CD4-positive, CD25-positive, alpha-beta regulatory T cell (primary cell): ENCODE measurements at places on chromosomes 12 and 14.

DNA sequence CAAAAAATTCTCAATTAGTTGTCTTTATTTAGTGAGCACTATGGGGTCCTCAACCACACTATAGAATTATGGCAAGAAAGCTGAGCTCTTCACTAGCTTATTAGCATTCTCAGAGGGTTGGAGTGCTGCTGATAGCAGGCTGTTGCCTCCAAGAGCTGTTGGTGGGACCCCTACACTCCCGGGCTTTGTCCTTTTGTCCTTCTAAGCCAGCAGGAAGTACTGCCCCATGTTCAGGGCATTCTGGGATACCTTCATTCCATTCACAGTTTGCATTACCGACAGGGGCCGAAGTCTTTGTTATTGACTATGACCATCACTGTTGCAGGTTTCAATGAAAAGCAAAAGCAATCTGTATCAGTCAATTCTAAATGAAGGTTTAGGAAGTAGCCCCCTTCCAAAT lies 89.5 kb upstream of the OTX2 start:
- DNase-seq, result no peak

- DNase-seq, result no peak
These were observed 742.8 kb downstream of the DIO2 start for GRCh38 chr14:79468486-79468885.

DNA sequence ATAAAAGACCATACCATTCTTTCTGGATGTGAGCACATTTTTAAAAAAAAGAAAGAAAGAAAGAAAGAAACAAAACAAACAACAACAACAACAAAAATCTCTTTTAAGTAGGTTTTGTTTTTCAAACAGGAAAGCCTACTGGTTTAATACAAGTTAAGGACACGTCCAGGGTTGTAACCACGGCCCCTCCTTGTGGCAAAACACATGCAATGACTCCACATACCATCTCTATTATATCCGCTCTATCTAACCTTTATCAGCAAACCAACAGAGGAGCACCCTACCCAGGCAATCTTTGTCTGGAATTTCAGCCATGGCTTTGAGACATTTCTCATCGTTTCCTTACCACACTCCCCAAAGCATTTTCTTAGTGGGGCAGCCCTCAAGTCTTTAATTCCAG lies 360.5 kb upstream of the TMPO start:
- DNase-seq, result no peak

DNA sequence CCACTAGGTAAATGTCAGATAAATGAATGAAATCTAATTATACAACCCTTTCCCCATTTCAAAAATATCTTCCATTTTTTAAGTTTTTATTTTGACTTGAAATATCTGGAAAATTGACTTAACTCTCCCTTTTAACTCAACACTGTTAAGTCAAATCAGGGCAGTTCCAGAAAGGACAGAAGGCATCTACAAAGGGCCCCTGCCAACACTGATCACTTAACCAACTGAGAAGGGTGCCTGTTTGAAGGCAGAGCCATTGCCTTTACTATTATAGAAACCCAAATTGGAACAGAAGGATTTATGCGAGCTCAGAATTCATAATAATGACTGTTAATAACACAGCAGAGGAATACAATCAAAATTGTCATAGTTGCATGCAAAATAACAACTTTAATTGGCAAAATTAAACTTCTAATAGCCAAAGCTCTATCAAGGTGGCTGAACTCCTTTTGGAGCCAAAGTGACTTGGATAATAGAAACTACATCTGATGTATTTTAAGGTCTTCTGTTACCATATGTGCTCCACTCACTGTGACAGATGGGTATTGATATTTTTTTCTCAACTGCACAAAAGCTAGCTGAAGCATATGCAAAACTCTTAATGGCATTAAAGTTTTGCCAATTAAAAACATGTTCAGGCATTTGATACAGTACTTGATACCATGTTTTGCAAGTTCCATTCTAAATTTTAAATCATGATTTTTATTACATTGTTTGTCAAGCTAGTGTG lies 383.8 kb downstream of the NOVA1 start:
- no peak for DNase-seq

- DNase-seq, result no peak
These were observed 44.1 kb downstream of the WSCD2 start for GRCh38 chr12:108173160-108173559.

GRCh38 chr12:67986632-67987031 lies 2.6 kb upstream of the IFNG-AS1 start:
- DNase-seq, result no peak

GRCh38 chr14:101707068-101707842 lies 54.3 kb upstream of the PPP2R5C start:
- DNase-seq, result peak; percentile 86

DNA sequence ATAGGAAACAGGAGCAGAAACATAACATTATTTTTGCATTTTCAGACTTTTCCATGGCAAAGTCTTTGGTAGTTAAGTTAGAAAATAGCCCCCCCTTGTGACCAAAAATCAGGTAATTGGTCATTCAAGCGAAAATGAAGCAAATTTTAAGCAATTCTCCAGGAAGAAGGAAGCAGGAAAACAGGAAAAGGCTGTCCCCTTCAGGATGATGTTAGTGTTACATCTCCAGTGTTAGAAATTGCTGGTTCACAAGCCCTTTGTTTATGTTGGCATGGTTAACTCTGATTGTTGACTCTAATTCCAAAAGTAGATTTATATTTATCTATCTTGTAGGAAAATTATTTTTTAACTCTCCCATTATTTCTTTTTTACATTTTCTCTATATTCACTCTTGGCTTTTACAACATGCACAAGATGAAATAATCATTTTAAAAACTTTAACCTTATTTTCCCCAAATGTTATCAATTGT lies 18.8 kb upstream of the GAS2L3 start:
- DNase-seq, result no peak

DNA sequence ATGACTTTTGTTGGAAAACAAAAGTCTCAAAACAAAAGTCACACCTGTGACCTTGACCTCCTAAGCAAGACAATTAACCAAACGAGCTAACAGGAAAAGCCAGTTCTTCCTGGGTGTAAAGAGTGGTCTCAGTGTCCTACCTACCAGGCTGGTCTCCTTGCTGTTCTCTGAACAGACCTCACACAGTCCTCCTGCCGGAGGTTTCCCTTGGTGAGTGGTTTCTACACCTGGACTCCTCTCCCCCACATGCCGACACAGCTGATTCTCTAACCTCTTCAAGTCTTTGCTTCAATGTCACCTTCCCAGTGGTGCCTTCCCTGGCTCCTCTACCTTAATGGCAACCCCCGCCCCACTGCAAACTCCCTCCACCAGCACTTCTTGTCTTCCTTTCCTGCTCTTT lies 238.6 kb downstream of the ZFP36L1 start:
- no peak for DNase-seq

- no peak for DNase-seq
These were observed 37.0 kb upstream of the ITPR2 start for GRCh38 chr12:26869908-26870459.

GRCh38 chr14:74934476-74935359 lies 11.7 kb upstream of the RPS6KL1 start:
- DNase-seq, result no peak

DNA sequence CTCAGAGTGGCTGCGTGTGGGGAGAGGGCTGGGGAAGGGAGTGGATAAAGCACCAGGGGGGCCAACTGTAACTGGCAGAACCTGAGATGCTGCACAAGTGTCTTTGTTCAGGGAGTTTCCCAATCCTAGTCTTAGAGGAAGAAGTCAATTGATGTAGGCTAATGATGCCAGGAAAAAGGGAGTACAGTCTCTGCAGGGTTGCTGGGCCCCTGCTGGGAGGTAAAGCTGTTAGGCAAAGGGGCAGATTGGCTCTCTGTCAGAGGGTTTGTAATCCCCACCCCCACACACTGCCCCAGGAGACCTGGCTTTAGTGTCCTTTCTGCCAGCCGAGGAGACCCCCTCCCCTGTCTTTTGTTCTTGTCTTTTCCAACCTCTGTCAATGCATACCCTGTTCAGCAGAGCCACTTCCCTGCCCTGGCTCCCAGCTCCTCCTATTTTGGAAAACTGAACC lies 178.4 kb downstream of the KCNA5 start:
- DNase-seq, result no peak

DNA sequence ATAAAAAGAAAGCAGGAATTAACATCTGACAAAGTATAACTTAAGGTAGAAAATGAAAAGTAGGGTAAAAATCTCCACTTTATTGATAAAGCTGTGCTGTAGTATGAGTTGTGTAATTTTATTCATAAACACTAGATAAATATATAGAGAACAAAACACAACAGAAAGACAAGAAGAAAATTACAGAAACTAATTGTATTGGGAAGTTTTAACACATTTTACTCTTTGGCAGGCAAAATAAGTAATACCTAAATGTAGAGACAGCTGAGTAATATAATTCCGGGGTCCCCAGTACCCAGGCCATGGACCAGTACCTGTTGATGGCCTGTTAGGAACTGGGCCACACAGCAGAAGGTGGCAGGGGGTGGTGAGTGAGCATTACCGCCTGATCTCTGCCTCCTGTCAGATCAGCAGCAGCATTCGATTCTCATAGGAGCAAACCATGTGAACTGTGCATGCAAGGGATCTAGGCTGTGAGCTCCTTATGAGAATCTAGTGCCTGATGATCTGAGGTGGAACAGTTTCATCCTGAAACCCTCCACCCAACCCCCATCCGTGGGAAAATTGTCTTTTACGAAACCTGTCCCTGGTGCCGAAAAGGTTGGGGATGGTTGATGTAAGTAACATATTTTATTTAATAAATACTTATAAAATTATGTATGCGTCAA lies 84.4 kb upstream of the ETV6 start:
- no peak for DNase-seq
